ENCODE measurements at places on chromosomes 3 and 15. TPM values are rescaled to one million over a fixed set of nuclear protein-coding genes. Genes with fewer than 3 reads are reported as not detected.

- no peaks in the 10 kb centered on the region for H3K27me3 ChIP-seq
- no peaks in the 10 kb centered on the region for H3K4me1 ChIP-seq
- peak overlapping the region; percentile 40 for H3K27ac ChIP-seq
- no peak overlapping the region for H3K4me3 ChIP-seq
Observed at GRCh38 chr15:85008474-85009260, 27.0 kb downstream of the PDE8A start.

GRCh38 chr15:28904541-28905315 is 19.0 kb downstream of the APBA2 start:
- DNase-seq, result no peak
- H3K27me3 ChIP-seq, result no peaks in the 10 kb centered on the region
- H3K4me3 ChIP-seq, result no peak overlapping the region
- H3K4me1 ChIP-seq, result no peaks in the 10 kb centered on the region
- H3K27ac ChIP-seq, result no peak overlapping the region

DNA sequence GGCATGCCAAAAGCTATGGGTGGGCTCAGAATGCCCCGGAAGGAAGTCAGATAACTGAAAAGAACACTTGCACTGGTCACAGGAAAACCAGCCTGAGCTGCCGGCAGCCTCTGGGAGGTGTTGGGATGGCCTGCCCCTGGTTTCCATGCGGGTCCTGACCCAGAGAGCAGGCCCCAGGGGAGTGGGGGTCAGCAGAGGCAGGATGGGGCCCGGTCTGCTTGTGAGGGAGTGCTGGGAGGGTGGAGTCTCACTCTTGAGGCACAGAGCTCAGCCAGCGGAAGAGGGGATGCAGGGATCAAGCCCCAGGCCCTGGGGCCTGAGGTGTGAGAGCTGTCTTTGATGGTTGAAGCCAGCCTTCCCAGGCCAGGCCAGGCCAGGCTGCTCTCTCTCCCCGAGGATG is 2.4 kb upstream of the RPUSD3 start:
- no peak overlapping the region for H3K27ac ChIP-seq
- no peaks in the 10 kb centered on the region for H3K36me3 ChIP-seq
- DNase-seq, result no peak
- H3K4me1 ChIP-seq, result no peaks in the 10 kb centered on the region

DNA sequence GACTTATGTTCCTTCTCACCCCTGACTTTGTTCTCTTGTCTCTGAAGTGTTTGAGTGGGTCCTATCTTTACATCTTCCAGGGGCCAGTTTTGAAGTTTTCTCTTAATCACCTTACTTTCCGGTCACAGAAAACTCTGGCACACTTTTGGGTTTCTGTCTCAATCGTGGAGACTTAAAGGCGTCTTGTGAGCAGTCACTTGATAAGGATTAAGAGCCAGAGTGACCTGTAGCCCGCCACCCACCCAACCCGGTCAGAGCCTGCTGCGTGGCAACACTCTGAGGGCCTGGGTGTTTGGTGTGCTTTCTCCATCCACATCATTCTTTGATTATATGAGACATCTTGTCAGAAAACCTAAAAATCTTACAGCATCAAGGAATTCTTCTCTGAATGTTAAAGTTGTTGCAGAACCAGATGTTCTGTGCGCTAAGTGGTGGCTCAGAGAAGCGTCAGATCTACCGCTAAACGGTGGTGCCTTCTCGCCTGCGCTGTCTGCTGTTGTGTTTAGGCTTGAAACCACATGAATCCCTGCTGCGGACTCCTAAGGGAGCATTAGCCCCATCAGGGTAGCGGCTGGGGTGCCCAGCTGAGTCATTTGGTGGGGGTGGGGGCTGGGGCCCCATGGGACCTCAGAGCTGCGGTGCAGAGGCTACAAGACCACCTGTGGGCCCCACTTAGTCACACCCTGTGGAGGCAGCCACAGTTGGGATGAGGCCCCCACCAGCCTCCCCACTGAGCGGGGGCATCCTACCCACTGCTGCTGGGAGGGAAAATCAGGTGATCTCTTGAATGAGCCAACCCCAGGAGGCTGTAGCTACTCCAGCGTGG is 158.7 kb upstream of the BHLHE40 start:
- H3K27ac ChIP-seq, result no peak overlapping the region
- peaks cover 4% of the 10 kb centered on the region for H3K4me1 ChIP-seq
- no peaks in the 10 kb centered on the region for H3K36me3 ChIP-seq
- H3K27me3 ChIP-seq, result no peaks in the 10 kb centered on the region
- no peak overlapping the region for H3K4me3 ChIP-seq

DNA sequence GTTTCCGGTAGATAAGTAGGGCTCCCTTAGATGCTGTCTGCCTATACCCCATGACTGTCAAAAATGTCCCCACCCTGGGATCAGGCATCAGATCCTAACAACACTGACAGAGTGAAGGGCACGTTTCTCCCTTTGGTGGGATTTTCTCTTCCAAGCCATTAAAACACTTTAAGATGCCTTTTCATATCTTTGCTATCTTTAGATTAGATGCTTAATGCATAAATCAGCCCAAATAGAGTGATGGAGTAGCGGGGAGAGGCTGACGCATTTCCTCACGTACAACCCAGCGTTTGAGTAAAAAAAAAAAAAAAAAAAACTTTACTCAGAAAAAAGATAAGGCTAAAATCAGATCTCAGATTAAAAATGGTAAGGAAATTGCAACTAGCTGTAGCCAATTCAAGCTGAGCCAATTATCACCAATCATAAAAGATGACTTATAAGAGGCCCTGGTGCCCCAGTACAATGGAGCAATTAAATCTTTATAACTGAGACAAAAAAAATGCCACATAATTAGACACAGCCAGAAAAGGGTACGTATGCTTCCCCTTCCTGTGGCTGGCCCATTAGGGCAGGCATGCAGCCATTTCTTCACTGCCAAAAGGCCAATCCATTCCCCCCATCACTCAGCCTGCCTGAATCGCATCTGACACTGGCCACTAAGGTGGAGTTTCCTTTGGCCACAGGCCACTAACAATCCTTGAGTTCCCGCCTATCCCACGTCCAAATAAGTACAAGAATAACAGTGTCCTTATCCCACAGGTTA is 45.0 kb downstream of the RFTN1 start:
- no peaks in the 10 kb centered on the region for H3K4me1 ChIP-seq
- no peak overlapping the region for H3K27ac ChIP-seq
- no peaks in the 10 kb centered on the region for H3K27me3 ChIP-seq
- H3K36me3 ChIP-seq, result no peaks in the 10 kb centered on the region

DNA sequence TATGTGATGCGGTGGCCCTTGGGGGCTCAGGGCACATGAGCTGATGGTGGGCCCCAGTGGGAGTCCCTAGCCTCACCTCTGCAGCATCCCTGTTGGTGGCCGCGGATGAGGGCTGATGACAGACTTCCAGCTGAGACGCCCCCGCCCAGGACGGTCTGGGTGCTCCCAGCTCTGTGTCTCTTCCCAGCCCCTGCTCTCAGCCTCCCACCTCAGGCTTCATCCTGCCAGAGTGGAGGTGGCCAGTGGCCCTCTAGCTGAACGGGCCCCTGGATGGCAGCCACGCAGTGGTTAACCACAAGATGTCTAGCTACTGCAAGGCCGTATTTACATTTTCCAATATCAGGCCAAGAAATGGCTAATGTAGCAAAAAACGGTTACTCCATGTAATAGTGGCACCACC is 205.3 kb upstream of the LINGO1 start:
- H3K4me3 ChIP-seq, result no peak overlapping the region
- no peaks in the 10 kb centered on the region for H3K27me3 ChIP-seq
- no peaks in the 10 kb centered on the region for H3K4me1 ChIP-seq
- no peak overlapping the region for H3K27ac ChIP-seq

- H3K4me3 ChIP-seq, result no peak overlapping the region
- no peaks in the 10 kb centered on the region for H3K4me1 ChIP-seq
- no peaks in the 10 kb centered on the region for H3K27me3 ChIP-seq
- no peaks in the 10 kb centered on the region for H3K36me3 ChIP-seq
- H3K27ac ChIP-seq, result no peak overlapping the region
Observed at GRCh38 chr3:124600765-124601164, 129.5 kb upstream of the UMPS start.

- no peaks in the 10 kb centered on the region for H3K36me3 ChIP-seq
- H3K4me1 ChIP-seq, result no peaks in the 10 kb centered on the region
- H3K4me3 ChIP-seq, result no peak overlapping the region
Observed at GRCh38 chr3:176992978-176993377, 204.3 kb downstream of the TBL1XR1 start.

DNA sequence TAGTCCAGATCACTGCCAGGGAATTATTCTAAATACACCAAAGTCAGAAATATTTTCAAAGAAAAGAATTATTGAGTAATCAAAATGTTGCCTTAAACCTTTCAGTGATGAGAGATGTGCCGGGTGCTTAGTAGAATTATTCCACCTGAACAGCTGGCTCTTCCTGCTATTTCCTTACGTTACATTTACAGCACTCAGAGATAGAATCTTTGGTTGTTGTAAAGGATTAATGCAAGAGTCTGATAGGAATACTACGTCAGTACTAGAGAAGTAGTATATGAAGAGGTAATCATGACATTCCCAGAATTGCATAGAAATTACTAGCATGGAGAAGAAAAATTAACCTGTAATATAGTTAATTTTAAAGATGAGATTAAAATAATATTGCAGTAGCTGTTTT is 50.9 kb upstream of the ZDHHC23 start:
- DNase-seq, result no peak
- H3K27me3 ChIP-seq, result no peaks in the 10 kb centered on the region
- no peak overlapping the region for H3K27ac ChIP-seq

- no peak for DNase-seq
- H3K27me3 ChIP-seq, result no peaks in the 10 kb centered on the region
- no peaks in the 10 kb centered on the region for H3K36me3 ChIP-seq
- H3K4me1 ChIP-seq, result no peaks in the 10 kb centered on the region
Observed at GRCh38 chr15:82870727-82871320, 61.4 kb downstream of the WHAMM start.

Gene ARPP21
- 8.1 TPM for total RNA-seq

Gene ARPIN
- total RNA-seq, result 18.7 TPM

Measured in prostate gland (tissue), 2 donors.